Hypothalamus (tissue), 51 donors: ENCODE measurements at places on chromosomes 1 and 21.

DNA sequence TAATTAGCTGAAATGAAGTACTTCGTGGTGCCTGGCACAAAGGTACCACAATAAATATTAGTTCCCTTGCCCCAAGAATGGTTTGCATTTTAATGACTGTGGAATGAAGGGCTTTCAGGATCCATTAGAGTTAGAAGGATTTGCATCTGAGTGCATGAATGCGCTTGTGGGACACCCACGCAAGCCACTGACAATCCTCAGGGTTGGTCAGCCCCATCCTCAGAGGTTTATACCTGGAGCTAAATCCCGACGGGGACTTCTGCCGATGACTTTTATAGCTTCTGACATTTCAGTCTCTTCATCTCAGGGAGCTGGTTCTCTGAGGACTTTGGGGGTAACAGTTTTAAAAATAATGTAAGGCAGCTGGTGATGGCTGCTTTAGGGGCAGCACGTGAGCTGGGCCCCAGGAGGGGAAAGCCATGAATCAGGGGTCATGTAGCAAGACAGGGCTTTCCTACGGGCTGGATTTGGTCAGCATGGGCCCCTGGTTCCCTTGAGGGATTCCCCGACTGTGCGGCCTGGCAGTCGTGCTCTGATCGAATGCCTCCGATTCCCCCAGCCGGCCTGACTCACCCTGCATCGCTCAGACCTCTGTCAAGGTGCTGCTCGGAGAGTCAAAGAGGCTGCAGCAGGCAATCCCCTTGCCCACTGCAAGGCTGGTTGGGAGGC, 20.8 kb upstream of the IL10 start:
- no peak for DNase-seq

DNA sequence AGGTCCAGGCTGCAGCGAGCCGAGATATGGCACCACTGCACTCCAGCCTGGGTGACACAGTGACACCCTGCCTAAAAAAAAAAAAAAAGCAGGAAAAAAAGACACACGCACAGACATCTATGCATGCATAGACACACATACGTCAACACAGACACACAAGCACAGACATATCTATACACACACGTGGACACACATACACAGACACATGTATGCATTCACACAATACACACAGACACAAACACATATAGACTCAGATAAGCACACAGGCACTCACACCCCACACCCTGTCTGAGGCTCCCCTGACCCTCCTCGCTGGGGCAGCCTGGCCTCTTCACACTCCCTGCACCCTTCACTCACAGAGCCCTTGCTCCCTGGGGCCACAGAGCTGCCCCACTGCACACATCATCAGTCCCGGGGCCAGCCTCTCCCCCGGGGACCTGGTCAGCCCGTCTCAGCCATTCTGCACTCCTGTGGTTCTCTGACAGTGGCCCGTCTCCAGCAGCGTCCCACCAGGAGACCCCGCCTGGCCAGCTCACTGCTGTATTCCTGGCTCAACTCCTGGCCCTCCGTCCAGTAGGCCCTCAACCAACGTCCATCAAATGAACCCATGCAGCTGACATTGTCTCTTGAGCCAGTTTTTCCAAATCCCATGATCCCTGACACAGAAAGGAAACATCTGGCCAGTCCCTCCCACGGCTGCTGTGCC, 4.6 kb upstream of the PRKCZ start:
- no peak for DNase-seq

GRCh38 chr1:100834777-100835660, 59.6 kb downstream of the EXTL2 start:
- DNase-seq = no peak

DNA sequence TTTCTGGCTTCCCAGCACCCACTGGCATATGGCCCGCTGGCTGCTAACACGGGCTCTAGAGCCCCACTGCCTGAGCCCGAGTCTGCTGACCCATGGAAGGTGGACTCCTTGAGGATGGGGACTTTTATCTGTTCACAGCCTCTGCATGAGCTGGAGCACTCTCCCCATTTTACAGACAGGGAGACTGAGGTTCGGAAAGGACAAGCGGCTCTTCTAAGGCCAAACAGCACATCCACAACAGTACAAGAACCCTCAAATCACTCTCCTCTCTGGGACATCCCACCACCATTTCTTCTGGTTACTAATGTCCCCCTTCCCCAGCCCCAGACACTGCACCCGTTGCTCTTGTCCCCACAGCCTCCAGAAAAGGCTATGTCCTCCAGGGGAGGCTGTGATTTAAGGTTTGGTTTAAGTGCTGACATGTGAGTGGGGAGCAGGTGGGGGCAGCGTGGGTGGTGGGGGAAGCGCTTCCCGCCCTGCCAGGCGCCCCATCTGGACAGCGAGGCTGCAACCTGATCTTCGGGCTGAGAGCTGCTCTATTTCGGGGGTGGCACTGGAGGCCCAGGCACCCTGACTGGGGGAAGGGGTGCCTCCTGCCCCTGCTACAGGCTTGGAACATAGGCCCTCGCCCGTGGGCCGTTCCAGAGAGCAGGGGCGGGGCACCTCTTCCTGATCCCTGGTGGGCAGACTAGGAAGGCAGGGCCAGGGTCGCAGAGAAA, 104.8 kb upstream of the WNT4 start:
- no peak for DNase-seq

DNA sequence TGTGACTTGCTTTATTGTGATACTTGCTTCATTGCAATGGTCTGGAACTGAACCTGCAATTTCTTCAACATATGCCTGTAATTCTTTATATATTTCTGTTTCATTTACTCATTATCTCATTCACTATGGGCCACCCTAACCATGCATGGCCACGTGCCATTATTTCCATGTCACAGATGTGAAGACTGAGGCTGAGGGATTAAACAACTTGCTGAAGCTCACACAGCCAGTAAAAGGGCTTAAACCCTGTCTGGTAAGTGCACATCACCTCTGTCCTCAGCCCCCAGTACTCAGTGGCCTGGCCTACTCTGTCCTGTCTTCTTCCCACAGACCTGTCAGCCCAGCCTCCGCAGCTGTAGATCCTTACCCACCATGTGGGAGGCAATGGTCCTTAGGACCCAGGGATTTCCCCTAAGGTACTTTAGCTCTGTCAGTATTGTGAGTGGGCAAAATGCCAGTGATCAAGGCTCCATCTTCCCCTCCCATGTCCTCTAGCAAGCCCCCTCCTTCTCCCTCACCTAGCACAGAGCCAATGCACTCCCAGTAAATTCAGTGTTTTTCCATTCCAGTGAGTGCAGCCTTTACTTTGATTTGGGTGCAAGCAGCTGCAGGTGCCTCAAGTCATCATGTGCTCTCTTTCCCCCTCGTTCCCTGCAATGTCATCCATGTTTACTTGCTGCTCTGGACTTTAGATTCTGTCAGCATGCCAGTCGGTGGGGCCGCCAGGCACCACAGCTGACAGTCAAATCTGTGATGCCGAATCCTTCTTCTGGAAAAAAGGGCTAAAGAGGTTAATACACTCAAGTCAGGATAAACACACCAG, 228.2 kb upstream of the PROX1 start:
- no peak for DNase-seq

DNA sequence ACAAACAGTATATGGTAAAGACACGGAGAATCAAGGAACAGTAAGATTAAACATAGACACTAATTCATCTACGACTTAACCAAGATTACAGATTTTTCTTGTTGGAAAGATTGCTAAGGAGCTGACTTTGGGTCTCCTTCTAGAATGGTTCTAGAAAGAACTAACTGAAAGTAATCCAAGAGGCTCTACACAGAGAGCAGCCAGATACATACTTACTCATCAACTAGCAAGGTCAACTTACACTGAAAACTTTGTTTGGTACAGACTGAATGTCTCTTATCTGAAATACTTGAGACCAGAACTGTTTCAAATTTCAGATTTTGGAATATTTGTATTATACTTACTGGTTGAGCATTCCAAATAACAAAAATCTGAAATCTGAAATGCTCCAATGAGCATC, 5.8 kb downstream of the C21orf91 start:
- DNase-seq = no peak
